Body of pancreas (tissue), 4 donors: ENCODE measurements at places on chromosomes 5 and 9. TPM values are rescaled to one million over a fixed set of nuclear protein-coding genes. Genes with fewer than 3 reads are reported as not detected.

DNA sequence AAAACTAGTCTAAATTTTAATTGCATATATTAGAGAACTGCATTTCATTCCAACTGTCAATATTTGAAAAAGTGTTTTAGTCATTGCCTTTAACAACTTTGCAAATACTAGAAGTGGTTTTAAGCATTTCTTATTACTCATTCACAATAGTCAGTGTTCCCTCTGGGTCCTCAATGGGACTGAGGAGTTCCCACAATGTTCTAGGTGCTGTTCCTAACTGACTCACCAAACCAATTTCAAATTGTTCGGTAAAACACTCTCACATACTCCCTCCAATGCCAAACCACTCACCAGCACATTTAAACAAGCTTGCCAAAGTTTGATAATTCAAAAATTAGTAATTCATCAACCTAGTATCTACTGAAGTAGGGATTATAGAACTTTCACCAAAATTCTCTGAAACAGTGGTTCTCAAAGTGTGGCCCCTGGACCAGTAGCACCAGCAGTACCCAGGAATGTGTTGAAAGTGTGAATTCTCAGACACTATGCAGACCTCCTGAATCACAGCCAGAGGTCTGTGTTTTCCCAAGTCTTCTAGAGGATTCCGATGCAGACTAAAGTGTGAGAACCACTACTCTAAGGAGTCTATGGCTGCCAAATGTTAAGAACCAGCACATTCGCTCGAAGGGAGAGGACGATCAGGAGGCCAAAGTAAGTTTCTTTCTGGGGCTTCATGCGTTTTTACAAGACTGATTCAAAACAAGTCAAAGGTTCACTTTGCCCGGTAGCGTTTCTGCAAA is 72.8 kb downstream of the APBA1 start:
- H3K27me3 ChIP-seq, result no peaks in the 10 kb centered on the region
- no peak overlapping the region for H3K27ac ChIP-seq
- peaks cover 17% of the 10 kb centered on the region for H3K4me1 ChIP-seq
- no peak overlapping the region for H3K4me3 ChIP-seq
- H3K36me3 ChIP-seq, result no peaks in the 10 kb centered on the region

The F12 gene
- total RNA-seq, result 0.33 TPM

DNA sequence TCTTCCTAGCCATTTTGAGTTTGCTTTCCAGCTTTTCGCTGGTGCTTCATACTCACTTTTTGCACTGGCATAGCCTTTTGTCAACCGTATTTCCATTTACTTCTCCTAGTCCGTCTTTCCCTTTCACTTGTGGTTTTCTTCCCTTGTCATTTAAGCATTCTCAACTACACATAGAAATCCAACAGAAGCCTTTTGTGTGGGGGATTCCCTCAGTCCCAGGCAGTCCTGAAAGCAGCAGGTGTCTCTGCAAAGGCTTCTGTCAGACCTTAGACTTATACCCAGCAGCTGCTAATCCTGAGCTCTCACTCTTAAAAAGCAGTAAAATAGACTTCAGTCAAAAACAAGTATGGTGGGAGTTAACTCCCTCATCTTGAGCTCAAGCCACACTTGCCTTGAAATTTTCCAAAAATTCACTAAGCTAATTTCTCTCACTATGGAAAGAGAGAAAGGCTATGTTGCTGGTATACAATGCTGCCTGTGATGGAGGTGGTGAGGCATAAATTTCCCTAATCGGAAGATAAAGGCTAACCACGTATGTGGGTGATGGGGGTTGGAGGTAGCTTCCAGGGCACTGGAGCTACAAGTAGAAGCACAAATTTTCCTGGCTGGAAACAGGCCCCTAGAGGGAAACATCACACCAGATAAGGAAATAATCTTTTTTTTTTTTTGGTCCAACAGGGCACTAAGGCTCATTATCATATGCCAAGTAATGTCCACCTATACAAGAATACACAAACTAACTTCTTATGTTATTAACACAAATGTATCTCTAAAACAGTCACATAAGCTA is 34.8 kb upstream of the IFNK start:
- no peaks in the 10 kb centered on the region for H3K27me3 ChIP-seq
- no peaks in the 10 kb centered on the region for H3K4me1 ChIP-seq
- no peak overlapping the region for H3K4me3 ChIP-seq
- no peaks in the 10 kb centered on the region for H3K36me3 ChIP-seq
- DNase-seq, result no peak
- H3K27ac ChIP-seq, result no peak overlapping the region

The TEX48 gene
- total RNA-seq, result not detected

DNA sequence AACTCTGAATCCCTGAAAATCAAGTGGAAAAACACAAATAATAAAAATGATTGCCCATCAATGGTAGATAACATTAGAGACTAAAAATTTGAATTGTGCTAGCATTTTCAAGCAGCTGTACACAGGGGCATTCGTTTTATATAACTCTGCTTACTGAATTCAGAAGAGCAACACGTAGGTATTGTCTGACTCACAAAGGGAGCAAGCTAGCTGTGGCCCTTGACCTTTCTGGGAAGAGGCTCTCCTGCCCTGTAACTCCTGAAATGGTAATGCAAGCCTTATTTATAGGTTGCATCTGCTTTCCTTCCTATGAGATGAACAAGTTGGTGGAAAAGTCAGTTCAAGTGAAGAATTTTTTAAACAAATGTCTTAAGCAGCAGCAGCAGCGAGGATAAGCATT is 218.7 kb upstream of the EFNA5 start:
- no peak overlapping the region for H3K27ac ChIP-seq
- no peak overlapping the region for H3K4me3 ChIP-seq
- no peak for DNase-seq
- H3K27me3 ChIP-seq, result no peaks in the 10 kb centered on the region
